ENCODE measurements at places on chromosomes 4 and X.

DNA sequence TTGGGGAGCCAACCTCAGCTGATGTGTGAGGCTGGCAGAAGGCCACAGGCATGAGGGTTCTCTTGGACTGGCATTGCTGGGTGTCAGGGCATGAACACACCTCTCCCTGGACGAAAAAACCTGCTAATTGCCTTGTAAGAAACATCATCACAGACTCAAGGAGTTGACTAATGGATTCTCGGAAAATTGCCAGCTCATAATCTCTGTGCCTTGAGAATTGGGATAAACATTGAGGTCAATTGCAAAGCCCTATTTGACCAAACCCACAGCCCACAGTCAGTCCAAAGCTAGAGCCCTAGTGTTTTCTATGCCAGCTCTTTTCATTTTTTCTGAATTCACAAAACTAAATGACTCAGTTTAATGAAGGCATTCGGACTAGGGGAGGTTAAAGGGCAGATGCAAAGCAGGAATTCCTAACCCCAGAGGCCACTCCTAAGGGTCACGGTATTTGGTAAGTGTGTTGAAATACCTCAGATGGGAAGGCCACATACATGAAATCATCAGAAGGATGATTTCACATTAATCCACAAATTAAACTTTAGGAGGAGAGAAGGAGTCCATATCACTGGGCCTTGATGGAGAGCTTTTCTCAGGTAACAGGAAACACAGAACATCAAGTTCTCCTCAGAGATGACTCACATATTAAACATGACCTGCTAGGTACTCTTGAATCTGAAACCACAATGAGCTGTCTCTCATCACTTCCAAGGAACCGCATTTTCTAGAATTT is 39.0 kb upstream of the RASL11B start:
- DNase-seq = peak; percentile 37

GRCh38 chr4:115278830-115279229 is 165.4 kb upstream of the NDST4 start:
- DNase-seq = no peak

- DNase-seq = peak; percentile 25
Observed at GRCh38 chr4:150960818-150961217, 54.3 kb downstream of the LRBA start.

GRCh38 chrX:15646543-15646942 is 18.1 kb downstream of the CLTRN start:
- DNase-seq = no peak

- DNase-seq = peak; percentile 76
Observed at GRCh38 chr4:177596035-177596434, 153.8 kb upstream of the AGA start.

DNA sequence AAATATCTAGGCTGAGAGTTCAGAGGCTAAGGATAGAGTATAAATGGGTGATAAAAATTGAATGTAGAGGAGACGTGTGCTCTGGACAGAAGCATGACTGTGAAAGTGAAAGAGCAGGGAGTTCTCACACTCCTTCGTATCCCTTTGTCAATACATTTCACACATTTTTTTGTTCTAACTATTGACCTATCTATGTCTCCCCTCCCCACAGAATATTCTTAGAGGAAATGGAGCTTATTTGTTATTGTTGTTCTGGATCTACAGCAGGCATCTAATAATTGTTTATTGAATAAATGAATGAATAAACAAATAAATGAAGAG is 57.6 kb downstream of the ENPEP start:
- no peak for DNase-seq

DNA sequence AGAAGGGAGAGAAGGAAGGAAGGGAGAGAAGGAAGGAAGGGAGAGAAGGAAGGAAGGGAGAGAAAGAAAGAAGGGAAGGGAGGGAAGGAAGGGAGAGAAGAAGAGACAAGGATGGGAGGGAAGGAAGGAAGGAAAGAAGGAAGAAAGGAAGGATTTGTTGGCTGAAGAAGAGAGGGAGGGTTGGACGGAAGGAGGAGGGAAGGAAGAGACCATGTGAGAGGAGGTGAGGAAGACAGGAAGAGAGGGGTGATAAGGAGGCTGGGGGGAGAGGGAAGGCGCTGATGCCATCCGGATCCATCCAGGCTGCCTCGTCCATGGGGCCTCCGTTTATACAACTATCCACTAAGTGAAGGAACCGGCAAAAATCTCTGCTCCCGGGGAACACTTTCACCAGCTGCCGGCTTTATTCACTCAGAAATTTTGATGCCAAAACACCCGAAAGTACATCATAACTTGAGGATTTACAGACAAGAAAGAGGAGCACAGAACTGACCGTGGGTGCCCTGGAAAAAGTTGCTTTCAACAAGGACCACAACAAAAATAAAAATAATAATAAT is 14.9 kb downstream of the DHRSX start:
- no peak for DNase-seq

DNA sequence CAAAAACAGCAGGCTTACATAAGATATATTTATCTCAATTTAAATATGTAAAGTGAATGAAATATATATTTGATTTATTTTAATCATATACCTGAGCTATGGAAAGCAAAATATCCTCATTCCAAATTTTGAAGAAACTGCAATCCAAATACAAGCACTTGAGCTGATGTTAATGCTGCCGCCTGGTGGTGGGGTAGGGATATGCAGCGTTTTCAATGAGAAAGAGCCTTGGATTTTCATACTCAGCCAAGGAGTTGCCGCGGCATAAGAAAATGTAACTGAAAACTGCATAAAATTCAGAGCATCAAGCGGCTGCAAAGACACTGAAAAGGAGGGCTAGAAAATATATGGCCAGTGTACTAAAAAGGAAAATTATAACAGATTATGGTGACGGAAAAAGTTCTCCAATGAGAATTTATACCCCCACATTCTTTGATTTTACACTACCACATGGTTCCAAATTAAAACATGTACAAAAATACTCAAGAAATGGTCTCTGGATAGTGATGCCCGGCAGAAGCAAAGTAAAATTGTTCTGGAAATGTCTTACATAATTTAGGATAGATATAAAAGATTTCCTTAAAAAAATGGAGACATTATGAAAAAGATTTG is 660.3 kb upstream of the PITX2 start:
- DNase-seq = peak; percentile 51

GRCh38 chrX:6053141-6053540 is 175.5 kb downstream of the NLGN4X start:
- DNase-seq = no peak

DNA sequence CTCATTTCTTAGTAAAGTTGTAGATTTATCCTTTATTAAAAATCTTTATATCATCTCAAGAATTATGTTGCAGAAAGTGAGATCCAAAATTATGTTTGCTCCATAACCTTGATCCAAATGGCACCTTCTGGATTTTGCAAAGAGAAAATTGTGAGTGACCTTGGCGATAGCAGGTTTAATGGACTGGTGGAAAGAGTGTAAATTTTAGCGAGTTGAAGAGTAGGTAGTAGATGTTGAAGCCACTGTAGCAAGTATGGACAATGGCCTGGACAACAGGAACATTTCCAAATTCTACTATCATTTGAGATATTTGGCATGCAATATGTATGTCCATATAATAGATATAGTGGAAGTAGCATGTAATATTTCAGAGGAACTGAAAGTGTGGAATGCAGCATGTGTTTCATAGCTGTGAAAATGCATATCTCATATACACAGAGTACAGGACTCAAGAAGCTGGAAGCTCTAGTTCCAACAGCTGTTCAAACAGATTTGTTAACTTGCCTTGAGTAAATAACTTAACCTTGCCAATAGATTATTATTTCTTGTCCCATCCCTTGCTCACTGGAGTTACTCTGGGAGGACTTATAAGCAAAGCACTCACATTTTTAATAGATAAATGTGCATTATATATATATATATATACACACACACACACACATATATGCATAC is 152.5 kb upstream of the TLL1 start:
- DNase-seq = no peak

- no peak for DNase-seq
Observed at GRCh38 chrX:65723706-65724105, 56.3 kb downstream of the MSN start.

DNA sequence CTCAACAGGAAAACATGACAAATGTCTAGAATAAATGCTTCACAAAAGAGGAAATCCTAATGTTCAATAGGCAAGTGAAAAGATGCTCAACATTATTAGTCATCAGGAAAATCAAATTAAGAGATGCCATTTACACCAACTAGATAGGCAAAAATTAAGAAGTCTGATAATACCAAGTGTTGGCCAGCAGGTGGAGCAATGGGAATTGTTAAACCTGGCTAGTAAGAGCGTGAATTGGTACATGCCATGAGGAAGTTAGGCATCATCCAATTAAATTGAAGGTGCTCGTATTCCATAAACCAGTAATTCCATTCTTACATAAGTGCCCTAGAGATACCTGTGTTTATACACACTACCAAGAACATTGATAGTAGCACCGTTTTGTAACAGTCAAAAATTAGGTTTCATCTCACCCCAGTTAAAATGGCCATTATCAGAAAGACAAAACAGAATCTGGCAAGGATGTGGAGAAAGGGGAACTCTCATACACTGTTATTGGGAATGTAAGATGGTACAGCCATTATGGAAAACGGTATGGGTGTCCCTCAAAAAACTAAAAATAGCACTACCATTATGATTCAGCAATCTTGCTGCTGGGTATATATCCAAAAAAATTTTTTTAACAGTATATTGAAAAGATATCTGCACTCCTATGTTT is 14.0 kb upstream of the ZCCHC18 start:
- peak; percentile 59 for DNase-seq

DNA sequence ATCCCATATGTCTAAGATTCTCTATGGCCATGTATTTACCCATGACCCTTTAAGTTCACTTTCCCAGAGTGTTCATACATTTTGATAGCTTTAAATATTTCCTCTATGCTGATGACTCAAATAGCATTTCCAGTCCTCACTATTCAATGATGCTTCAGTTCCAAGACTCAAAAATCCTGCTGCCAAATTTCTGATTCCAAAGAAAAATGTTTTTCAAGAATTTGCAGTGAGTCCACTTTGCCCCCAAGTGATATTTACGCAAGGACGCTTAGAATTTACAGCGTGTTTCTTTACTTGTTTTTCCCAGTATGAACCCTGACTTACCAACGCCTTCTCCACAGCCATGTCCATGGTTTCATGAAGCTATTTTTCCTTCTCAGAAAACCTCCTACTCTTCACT is 127.9 kb upstream of the PCDH18 start:
- no peak for DNase-seq

GRCh38 chr4:108255203-108255747 is 86.5 kb upstream of the LEF1 start:
- no peak for DNase-seq

GRCh38 chrX:37348231-37348970 is 763 bp upstream of the PRRG1 start:
- no peak for DNase-seq

DNA sequence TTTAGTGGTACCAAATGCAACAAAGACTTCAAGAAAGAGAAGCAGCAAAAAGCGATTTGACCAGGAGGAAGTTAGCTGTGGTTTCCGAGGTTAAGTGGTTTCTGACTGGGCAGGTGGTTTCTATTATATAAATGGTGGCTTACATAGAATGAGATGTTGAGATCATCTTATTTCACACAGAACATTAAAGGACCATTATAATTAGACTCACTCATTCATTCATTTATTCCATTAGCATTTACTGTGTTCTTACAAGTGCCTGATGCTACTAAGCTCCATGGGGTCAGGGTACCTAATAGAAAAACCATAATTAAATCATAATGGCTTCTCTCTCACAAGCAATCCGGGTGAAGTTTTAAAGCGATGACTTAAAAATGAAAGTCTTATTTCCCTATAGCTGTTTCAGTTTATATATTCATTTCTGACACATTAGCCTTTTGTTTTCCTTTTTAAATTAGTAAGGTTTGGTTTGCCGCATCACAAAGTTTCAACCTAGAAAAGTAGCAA is 10.6 kb downstream of the TSPAN6 start:
- DNase-seq = no peak

GRCh38 chr4:180650273-180650672 is 1592.9 kb upstream of the TENM3 start:
- DNase-seq = no peak

DNA sequence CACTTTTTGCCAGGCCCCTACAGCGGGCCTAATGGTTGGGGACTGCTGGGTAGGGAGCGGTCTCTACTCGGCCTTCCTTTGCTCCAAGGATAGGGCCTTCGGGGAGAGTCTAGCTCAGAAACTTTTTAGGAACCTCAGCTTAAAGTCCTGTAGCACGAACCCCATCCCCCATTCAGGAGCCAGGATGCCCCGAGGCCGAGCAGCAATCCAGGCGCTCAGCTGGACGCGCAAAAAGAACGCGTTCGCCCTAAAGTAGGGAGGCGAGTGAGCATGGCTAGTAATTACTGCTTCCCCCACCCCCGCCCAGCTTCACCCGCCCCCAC is 9.7 kb downstream of the POU4F2 start:
- no peak for DNase-seq

- DNase-seq = peak; percentile 31
Observed at GRCh38 chrX:13220916-13221315, 98.9 kb downstream of the ATXN3L start.

- peak; percentile 15 for DNase-seq
Observed at GRCh38 chr4:156545003-156545785, 426.4 kb downstream of the PDGFC start.

- no peak for DNase-seq
Observed at GRCh38 chr4:88729146-88729760, 31.6 kb upstream of the NAP1L5 start.

GRCh38 chr4:41329361-41329760 is 72.6 kb downstream of the UCHL1 start:
- no peak for DNase-seq

DNA sequence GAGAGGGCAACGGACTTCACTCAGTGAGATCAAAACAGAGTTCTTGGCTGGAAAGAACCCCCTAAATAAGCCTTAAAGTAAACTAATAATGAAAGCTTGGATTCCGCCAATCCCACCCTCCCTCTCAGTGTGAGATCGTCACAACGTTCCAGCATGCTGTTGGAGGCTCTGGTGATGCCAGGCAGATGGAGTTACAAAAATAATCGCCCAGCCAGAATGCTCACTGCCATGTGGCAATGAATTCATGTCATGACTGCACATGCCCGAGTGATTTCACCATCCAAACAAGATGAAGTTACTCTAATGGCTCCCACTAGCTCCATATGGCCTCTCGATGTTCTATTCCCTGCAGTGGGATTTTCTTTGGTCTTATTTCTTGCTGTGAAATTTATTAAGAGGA is 248.0 kb downstream of the SPATA18 start:
- DNase-seq = peak; percentile 15
